Activated T-helper 1 cell treated with Interleukin-2 at 50 U/mL for 16 hours (primary cell): ENCODE measurements at places on chromosomes 5 and 9.

DNA sequence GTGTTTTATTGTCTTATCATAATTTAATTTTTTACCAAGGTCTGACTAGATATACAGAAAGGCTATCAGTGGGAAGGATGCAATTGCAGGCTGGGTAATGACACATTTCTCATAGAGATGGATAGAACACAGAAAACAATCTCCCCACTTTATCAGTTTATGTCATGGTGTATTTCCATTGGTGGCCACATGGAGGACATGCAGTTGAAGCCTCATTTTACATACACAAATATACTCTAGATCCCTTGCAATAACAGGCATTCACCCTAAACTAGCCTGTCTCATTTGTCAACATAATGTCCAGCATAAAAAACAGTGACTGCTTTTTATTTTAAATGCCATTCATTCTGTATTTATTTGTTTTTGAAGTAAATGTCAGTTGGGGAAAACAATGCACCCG, 526.3 kb downstream of the GABRG2 start:
- DNase-seq = no peak

GRCh38 chr5:89302102-89302891, 419.3 kb upstream of the MEF2C start:
- DNase-seq = no peak

- no peak for DNase-seq
Observed at GRCh38 chr5:89213573-89213972, 330.6 kb upstream of the MEF2C start.

GRCh38 chr5:153809166-153809565, 229.5 kb downstream of the FAM114A2 start:
- no peak for DNase-seq

DNA sequence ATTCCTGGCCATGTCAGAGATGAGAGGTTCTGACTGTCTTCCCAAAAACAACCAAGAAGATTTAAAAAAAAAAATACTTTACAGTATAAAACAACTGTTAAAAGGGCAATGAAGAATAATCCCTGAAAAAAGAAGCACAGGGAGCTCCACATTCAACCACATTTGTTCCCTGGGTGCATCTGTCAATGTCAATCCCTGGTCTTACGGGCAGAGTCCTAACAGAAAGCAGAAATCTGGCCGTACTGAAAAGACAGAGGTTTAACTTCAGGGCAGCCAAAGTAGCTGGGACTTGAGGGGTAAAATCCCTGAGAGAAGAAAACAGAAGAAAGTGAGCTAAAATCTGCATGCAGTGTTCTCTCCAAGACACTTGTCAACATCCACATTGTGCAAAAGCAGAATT, 76.6 kb downstream of the RICTOR start:
- no peak for DNase-seq

- no peak for DNase-seq
Observed at GRCh38 chr5:119943148-119943547, 313.8 kb downstream of the FAM170A start.
